ENCODE measurements at places on chromosomes 3 and 15.

DNA sequence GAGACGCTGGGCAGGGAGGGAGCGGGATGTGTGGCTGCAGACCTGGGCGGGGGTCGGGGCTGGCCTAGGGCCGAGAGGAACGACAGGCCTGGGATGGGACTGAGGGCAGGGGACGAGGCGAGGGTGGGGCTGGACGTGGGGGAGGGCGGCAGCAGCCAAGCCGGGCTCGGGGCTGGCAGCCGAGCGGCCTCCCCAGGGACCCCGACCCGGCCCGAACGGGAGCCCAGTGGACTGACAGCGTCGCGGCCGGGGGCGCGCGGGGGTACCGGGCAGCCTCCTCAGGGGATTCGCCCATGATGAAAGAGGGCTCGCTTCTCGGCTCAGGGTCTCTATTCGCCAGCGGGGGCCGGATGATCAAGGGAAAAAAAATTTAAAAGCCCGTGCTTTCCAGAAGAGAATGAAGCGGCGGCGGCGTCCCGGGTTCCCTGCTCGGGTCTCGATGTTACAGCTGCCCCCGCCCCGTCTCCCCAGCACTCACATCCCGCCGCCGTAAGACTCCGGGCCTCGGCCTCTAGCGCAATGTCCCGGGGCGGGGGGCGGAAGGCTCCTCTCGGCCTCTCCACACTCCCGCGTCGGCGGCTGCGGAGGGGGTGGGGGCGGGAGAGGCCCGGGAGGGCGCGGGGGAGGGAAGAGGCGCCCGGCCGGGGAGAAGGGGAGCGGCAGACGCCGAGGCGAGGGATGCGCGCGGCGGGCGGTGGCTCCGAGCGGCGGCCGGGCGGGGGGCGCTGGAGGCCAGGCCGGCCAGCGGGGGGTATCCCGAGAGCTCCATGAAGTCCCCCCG, 4.3 kb downstream of the PTH1R start:
- peak; percentile 68 for DNase-seq

- no peak for DNase-seq
Measured at GRCh38 chr3:128783774-128784173, 57.8 kb downstream of the RAB7A start.

- no peak for DNase-seq
Measured at GRCh38 chr3:187327845-187328244, 36.3 kb upstream of the MASP1 start.

DNA sequence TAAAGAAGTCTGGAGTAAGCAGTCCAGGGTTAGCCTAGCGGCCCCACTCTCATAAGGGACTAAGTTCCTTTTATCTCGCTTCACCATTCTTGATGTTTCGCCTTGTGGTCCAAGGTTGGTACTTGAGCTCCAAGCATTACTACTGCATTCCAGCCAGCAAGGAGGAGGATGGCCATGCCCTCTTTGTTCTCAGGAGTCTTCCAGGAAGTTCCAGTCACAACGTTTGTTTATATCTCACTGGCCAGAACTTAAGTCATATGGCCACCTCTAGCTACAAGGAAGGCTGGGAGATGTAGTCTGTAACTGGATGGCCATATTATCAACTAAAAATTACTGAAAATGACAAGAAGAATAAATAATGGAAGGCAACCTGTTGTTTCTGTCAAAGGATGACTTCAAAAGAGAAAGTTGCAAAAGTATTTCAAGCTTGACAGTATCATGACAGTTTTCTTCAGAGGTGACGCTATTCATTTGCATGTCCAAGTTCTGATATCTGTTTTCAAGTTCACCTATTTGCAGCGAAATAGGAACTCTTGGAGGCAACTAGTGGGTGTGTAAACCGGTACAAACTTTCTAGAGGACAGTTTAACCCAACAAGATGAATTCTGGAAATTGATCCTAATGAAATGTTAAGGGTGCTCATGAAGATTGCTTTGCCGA, 118.6 kb downstream of the PGPEP1L start:
- no peak for DNase-seq

GRCh38 chr3:43207628-43208085, 78.7 kb upstream of the SNRK start:
- DNase-seq = no peak

GRCh38 chr3:30604093-30604492, 2.3 kb upstream of the TGFBR2 start:
- no peak for DNase-seq

DNA sequence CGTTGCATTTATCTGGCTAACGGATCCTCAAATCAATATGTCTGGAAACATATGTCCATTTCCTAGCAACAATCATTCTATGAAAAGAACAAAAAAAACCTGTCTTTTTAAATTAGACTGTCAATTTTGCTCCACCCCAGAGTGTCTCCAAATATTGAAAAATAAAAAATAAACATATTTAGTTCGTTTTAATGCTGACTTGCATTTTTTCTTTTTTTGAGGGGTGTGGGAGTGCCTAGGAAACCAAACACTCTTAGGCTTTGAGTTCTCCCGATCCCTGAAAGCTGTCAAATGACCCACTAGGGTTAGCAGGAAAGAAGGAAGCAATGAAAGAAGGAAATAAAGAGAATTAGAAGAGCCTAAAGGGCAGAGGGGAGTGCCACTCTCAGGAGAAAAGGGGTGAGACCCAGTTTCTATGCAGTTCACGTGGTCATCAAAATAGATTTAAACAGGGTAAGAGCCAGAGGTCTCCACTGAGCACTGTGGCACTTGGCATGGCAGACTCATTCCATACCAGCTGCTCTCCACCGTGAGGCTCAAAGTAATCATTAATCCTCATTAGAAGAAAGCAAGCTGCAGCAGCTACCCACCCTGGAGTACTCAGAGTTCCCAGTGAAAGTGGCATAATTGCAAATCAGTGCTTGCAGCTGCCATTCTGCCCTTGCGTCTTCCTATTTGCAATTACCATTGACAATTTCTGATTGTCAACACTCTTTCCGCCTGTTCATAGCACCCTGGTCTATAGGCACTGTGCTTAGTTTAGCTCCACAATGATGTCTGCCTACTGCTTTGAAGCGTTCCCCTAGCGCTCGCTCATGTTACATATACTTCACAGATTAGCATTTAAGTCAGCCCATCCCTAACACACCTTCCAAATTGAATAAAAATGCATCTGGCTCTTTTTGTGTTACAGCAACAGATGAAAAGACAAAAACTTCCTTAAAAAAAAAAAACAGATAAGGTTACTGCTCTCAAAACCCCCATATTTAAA, 32.3 kb downstream of the PDZRN3 start:
- no peak for DNase-seq

GRCh38 chr3:42746455-42747450, 26.3 kb downstream of the CCDC13 start:
- DNase-seq = no peak

DNA sequence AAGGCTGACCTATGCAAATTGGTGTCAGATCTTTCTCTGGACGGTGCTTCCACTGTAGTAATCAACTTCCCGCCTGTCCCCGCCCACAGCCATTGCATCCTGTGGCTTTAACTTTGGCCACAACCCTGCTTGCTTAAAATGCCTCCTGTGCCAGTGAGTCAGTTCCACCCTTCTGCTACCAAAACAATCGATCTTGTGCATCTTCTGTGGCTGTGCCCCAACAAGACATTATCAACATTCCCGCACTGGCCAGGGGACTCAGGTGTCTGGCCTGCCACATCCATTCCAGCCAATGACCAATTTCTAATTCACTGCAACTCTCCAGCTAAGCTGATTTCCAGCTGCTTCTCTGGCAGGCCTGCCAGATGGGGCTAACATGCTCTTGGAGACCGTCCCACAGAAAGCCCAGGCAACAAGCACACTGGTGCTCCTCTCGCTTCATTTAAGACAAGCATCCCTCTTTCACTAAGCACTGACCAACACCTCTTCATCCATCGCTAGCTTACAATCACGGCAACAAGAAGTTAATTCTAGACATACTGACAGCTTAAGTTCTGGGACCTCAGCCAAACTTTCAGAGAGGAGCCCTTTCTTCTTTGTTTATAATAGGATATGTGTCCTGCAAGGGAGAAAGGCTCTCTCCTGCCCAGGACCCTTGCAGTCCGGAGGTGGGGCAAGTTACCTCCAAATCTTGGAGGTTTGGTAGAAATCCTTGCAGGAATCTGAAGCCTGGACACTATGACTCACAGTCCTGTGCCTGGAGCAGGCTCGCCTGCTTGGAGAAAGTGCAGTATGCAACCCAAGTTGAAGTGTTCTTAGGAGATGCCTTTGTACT, 6.7 kb downstream of the CA12 start:
- no peak for DNase-seq

- no peak for DNase-seq
Measured at GRCh38 chr3:99781761-99782160, 35.9 kb upstream of the CMSS1 start.

DNA sequence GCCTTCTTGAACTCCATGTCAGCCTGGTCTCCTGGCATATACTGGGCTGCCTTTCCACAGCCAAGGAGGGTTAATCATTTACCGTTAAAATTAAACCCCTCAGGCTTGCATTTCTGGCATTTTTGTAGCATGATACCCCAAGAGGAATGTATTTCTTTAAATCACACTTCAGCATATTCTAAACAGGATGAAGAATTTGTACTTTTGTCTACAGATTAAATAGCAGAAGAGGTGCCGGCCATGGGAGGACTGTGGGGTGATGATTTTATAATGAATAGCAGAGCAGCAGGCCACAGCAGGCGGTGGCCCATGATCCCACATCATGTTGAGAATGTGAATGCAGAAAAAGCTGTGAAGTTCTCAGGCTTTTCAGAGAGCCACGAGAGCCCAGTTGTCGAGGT, 90.2 kb downstream of the ARNT2 start:
- no peak for DNase-seq

DNA sequence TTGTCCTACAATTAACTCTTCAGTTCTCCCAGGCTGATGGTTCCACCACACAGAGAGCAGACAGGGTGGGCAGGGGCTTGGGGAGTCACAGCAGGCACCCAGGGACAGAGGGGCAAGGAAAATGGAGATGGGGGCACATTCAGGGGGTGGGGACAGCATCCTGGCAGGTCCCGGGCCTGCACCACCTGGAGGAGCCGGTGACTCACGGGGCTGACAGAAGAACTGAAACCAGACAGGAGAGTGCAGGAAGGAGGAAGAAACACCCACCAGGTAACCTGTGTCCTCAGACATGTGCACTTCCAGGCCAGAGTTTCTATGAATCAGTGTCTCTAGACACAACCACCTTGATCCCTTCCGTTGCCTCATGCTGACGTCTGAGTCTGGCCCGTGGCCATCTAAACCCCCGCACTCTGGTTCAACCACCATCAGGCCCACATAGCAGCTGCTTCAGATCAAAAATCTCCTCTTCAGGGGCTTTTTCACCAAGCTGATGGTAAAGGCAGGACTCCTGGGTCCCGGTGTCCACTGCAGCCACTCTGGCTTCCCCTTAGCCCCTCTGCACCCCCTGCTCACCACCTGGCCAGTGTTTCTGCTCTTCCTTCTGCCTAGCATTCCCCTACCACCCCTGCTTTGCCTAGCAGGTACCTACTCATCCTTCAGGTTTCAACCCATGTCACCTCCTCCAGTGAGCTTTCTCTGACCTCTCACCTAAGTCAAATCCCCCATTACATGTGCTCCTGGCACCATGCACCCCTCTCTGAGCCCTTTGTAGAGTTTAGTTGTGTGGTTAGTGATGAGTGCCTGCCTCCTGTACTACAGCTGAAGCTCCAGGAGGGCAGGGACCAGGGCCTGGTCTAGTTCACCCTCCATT, 16.5 kb upstream of the CYP11A1 start:
- DNase-seq = no peak

DNA sequence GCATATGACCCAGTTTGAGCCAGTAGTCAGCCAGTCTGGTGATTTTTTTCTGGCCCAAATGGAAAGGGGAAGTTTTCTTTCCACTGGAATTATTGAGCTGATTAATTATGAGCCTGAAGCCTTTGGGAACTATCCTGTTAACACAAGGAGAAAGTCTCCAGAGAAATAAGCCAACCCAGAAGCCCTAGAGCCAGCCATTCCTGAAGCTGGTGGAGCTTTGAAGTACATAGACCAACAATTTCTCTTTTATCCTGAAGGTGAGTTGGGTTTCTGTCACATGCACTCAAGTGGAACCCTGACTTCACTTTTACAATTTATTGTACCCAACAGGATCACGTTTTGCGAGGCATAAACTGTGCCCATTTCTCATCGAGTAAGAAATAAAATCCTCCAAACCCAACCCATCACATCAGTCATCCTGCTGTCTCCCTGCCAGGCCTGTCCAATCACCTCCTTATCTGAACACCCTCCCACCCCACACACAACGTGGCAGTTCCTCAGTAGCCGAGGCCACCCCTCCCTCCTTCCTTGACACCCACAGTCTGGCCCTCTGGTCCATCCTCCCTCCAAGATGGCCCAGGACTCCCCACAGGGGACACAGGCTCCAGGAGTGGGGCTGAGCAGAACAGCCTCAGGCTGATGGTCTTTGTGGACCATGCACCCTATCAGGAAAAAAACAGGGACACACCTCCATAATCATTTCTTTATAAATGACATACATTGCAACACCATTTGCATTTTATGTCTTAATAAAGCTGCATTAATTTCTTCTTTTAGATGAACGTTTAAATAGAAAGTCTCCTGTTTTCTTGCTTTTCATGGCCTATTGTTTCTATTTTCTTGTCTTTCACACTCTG, 55.7 kb upstream of the GATA2 start:
- no peak for DNase-seq

DNA sequence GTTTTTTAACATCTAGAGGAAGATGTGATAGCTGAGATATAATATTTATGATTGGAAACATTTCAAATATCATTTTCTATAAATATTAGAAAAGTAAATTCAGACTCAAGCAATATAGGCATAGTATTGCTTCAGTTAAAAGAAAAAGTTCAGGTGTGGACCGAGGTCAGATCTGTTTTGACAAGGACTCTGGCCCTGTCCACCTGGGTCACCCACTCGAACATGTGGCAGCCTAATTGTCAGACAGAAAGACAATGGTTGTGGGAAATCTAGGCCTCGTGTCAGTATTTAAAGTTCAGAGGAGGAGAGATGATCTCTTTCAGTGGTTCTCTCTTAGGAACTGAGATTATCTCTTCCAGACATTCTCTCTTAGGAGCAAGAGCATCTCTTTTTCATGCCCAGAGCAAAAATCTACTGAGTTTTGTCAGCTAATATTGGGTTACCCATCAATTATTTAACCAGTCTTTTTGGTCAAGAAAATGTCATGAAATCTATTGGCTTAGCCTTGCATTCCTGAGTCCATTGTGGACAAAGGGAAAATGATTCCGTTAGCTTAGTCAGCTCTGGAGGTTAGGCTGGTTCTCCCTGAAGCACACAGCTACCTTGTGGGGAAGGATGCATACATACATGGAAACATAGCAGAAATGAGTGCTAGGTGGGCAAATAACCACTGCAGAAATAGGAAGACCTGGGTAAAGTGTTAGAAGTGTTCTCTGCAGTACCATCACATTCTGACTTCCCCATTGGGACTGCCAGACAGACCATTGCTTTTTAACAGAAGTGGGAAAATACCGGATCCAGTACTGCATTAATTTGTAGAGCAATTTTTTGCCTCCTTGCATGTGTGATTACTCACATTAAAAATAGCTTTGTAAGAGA, 343.3 kb downstream of the GRM7 start:
- no peak for DNase-seq

GRCh38 chr15:96766366-96766765, 435.9 kb downstream of the NR2F2 start:
- DNase-seq = no peak

- DNase-seq = peak; percentile 15
Measured at GRCh38 chr15:98651036-98651481, 2.7 kb downstream of the IGF1R start.
